ENCODE measurements at places on chromosomes 5 and 9. TPM values are rescaled to one million over a fixed set of nuclear protein-coding genes. Genes with fewer than 3 reads are reported as not detected.

DNA sequence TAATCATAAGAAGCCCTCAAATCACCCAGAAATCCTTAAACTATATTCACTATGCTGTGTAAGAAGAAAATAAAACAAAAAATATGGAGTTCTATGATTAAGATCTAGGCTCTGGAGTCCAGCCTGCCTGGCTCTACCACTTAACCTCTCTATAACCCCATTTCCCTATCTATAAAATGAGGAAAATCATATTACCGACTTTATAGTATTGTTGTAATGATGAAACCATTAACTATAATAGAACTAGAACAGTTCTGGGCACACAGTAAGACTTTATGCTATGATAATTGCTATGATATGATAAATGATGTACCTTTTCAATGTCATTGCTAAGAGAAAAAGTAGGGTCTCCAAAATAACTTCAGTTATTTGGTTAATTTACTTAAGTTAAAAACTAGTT, 40.3 kb downstream of the MPDZ start:
- no peaks in the 10 kb centered on the region for H3K4me1 ChIP-seq
- no peak overlapping the region for H3K4me3 ChIP-seq
- no peaks in the 10 kb centered on the region for H3K27me3 ChIP-seq
- no peak overlapping the region for H3K27ac ChIP-seq

Gene CTNND2
- 6.5 TPM for total RNA-seq

DNA sequence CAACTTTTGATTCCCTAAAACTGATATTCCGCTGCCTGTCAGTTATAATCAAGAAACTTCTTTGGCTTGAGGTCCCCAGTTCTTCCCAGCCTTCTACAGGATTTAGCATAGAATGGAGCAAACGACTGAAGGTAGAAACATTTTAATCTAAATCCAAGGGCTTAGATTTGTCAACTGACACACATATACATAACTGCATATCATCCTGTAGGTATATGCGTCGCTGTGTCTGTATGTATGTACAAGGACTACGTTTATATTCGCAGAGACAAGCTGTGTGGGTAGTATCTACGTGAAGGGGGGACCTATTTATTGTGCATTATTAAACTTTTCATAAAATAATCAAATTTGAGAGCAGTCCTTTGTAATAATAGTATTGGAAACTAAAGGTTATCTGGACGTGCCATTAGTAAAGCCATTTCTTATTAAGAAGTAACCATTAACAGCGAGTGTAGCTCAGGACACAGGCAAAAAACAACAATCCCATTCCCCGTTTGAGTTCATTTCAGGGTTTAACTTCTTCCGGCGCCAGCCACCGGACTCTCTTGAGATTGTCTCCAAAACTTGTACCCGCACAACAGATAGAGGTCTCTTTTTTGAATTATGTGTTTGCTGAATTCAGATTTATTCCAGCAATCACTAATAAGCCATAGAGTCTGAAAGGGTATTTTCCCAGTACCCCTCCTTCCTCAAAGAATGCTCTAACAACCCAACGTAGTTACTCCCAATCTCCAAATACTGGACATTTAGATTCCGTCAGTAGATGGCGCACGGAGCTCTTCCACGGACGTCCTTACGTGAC, 2.1 kb upstream of the MLLT3 start:
- H3K4me1 ChIP-seq: peaks cover 5% of the 10 kb centered on the region
- peaks cover 17% of the 10 kb centered on the region for H3K27me3 ChIP-seq
- no peaks in the 10 kb centered on the region for H3K36me3 ChIP-seq

Gene SPINK13
- total RNA-seq: not detected

Gene GNE
- 5.6 TPM for total RNA-seq

Gene SVEP1
- 0.29 TPM for total RNA-seq

Gene SKP2
- total RNA-seq: 82.2 TPM

DNA sequence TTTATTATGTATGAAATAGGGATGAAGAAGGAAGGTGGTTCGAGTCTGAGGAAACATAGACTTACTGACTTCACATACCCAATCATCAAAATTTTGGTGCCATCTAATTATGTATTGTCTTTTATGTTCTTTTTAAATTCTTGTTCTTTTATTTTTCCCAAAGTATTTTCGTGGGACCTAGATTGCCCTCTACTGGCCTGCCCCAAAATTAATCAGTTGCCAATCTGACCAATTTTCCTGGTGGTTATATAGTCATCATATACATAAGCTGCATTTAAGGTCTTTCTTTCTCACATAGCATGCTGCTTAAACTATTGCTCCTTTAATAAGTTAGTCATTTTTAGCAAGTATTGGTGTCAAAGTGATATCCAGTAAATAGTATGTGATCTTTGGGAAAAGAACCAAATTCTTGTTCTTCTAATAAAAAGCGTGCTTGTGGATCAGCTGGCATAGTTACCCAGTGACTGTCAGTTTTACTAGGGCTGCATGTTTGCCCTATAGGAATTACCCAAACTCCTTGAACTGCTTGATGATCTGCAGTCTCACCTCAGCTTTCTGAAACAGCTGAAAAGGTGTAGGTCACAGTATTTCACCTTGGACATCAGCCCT, 223.5 kb downstream of the SH3GL2 start:
- H3K27ac ChIP-seq: no peak overlapping the region
- no peak for DNase-seq
- no peaks in the 10 kb centered on the region for H3K36me3 ChIP-seq
- H3K4me3 ChIP-seq: no peak overlapping the region
- H3K27me3 ChIP-seq: no peaks in the 10 kb centered on the region

Gene TPPP
- 0.70 TPM for total RNA-seq

- H3K36me3 ChIP-seq: no peaks in the 10 kb centered on the region
- H3K4me3 ChIP-seq: no peak overlapping the region
- H3K4me1 ChIP-seq: no peaks in the 10 kb centered on the region
- no peak overlapping the region for H3K27ac ChIP-seq
These were observed 115.7 kb downstream of the UGCG start for GRCh38 chr9:112012026-112012902.

DNA sequence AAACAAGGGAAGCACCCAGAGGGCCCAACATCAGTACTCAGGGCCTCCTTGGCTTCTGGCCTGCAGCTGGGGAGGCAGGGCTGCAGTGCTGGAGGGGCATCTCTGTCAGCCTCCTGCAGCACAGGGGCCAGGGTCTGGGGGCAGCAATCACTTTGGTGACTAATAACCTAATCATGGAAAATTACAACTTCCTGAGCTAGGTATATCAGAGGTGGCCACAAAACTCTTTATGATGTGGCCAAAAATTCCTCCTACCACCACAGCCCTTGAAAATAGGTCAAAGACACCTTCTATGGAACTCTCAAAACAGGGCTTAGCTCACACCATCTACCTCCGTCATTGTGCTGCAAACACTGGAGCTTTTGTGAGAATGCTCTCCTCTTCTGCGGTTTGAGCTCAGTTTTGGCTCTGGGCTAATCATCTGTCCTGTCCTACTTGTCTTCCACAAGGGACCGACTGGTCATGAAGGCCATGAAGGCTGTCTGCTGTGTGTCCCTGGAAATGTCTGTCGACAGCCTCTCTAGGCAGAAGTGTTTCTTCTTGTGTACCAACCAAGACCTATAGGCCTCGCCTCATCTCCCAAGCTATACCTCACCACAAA, 28.6 kb downstream of the CSF2 start:
- no peaks in the 10 kb centered on the region for H3K4me1 ChIP-seq
- no peaks in the 10 kb centered on the region for H3K36me3 ChIP-seq
- peaks cover 10% of the 10 kb centered on the region for H3K27me3 ChIP-seq
- H3K27ac ChIP-seq: no peak overlapping the region
